ENCODE measurements at places on chromosomes 3 and 15.

GRCh38 chr15:37019479-37020433 lies 80.6 kb downstream of the MEIS2 start:
- H3K4me1 ChIP-seq: peaks cover 28% of the 10 kb centered on the region
- H3K27ac ChIP-seq: no peak overlapping the region
- no peaks in the 10 kb centered on the region for H3K36me3 ChIP-seq
- H3K4me3 ChIP-seq: no peak overlapping the region
- peak; percentile 78 for DNase-seq

DNA sequence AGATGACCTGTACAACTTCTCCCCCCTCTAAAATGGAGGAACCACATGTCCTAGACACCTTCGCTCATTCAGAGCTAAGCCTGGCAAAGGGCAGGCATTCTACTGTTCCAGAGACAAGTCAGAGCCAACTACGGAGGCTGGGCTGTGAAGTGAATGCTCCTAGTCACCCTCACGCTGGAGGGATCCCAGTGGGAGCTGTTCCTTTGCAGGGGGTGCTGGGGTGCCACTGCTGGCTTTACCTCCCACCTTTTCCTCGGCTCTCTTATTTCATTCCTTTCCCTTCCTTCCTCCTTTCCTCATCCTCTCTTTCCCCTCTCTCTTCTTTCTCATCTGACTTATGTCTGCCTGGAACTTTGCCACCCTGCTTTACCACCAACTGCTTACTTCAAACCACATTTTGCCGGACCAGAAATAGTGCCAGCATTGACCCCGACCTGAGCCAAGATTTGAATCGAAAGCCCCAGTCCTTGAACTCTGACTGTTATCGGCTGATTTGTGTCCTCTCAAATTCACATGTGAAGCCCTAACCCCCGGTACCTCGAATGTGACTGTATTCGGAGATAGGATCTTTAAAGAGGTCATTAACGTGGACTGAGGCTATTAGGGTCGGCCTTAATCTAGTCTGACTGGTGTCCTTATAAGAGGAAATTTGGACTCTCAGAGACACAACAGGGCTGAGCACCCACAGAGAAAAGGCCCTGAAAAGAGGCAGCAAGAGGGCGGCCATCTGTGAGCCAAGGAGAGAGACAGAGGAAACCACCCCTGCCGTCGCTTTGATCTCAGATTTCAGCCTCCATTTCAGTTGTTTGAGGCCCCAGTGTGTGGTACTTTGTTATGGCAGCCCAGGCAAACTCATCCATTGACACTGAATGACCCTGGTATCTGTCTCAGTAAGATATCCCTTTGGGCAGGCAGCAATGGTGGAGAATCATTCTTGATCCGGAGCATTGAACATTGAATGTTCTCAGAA lies 31.3 kb upstream of the TBC1D21 start:
- peaks cover 5% of the 10 kb centered on the region for H3K27me3 ChIP-seq
- H3K36me3 ChIP-seq: no peaks in the 10 kb centered on the region
- no peak for DNase-seq
- no peak overlapping the region for H3K27ac ChIP-seq
- peaks cover 38% of the 10 kb centered on the region for H3K4me1 ChIP-seq

- no peak for DNase-seq
- no peaks in the 10 kb centered on the region for H3K4me1 ChIP-seq
- no peak overlapping the region for H3K4me3 ChIP-seq
- H3K27ac ChIP-seq: no peak overlapping the region
- H3K36me3 ChIP-seq: no peaks in the 10 kb centered on the region
- no peaks in the 10 kb centered on the region for H3K27me3 ChIP-seq
Observed at GRCh38 chr3:140536926-140537726, 140.7 kb upstream of the TRIM42 start.

GRCh38 chr15:68300115-68300940 lies 22.8 kb downstream of the FEM1B start:
- no peak for DNase-seq
- no peak overlapping the region for H3K27ac ChIP-seq
- H3K4me1 ChIP-seq: peaks cover 13% of the 10 kb centered on the region
- no peak overlapping the region for H3K4me3 ChIP-seq
- no peaks in the 10 kb centered on the region for H3K27me3 ChIP-seq

- no peak for DNase-seq
- peaks cover 31% of the 10 kb centered on the region for H3K4me1 ChIP-seq
- H3K27me3 ChIP-seq: no peaks in the 10 kb centered on the region
- H3K36me3 ChIP-seq: no peaks in the 10 kb centered on the region
- no peak overlapping the region for H3K4me3 ChIP-seq
Observed at GRCh38 chr15:77023576-77024272, 28.8 kb downstream of the PSTPIP1 start.

DNA sequence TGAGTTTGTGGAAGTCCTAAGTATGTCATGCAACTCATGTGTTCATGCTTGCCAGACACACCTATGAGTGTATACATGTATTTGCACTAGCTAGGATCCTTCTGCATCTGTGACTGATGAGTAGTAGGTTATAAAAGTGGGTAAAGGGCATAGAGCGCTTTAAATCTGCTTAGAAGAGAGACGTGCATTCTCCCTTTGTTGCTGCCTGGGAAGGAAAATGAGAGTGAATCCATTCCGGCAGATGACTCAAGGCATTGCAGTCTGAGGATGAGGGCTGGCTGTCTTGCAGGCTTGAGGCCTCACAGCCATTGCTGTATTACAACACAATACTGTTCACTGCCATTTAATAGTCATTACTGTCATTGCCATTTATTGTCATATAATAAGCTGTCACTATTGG lies 120.8 kb upstream of the UMPS start:
- no peaks in the 10 kb centered on the region for H3K4me1 ChIP-seq
- H3K27me3 ChIP-seq: no peaks in the 10 kb centered on the region
- H3K36me3 ChIP-seq: no peaks in the 10 kb centered on the region
- no peak overlapping the region for H3K4me3 ChIP-seq

GRCh38 chr3:55160241-55160983 lies 232.6 kb upstream of the LRTM1 start:
- H3K4me3 ChIP-seq: no peak overlapping the region
- DNase-seq: no peak
- H3K4me1 ChIP-seq: peaks cover 5% of the 10 kb centered on the region

GRCh38 chr3:155367506-155367905 lies 74.0 kb upstream of the STRIT1 start:
- H3K27me3 ChIP-seq: no peaks in the 10 kb centered on the region
- H3K36me3 ChIP-seq: no peaks in the 10 kb centered on the region
- no peak overlapping the region for H3K27ac ChIP-seq
- H3K4me3 ChIP-seq: no peak overlapping the region

Measured in spinal cord (tissue), 10 donors.